Stimulated activated CD4-positive, alpha-beta T cell treated with anti-CD3 and anti-CD28 coated beads, Interleukin-12 subunit alpha, Interleukin-12 subunit beta, amount 100 ng/mL, for 24 hours (primary cell): ENCODE measurements at places on chromosomes 1 and 21.

DNA sequence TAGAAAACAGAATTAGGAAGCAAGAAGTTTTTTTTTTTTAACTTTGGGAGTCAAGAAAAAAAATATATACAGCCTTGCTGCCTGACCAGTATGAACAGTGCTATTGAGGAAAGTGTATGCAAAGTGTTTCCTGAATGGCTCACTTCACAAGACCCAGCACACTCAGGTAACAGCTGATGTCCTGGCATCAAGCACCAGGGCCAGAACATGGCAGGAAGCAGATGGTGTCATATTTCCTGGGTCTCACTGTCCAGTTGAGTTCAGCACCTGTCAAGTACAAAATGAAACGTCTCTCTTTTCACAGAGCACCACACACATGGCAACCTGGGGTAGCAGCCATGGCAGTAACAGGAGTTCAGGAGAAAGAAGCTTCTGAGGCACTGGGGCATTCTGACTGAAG, 372.3 kb downstream of the TTLL7 start:
- no peak for DNase-seq

DNA sequence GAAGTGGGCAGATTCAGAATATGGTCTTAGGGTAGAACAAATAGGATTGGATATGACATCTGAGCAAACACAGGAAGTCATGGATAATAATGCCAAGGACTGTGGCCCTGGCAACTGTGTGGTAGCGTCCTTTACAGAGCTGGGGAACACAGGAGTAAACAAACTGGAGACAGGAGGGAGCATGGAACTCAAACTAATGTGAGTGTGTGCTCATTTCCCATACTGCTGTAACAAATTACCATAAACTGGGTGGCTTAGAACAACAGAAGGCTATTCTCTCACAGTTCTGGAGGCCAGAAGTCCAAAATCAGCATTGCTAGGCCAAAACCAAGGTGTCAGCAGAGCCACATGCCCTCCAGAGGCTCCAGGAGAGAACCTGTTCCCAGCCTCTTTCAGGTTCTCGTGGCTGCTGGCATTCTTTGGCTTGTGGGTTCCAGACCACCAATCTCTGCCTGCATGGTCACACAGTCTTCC, 106.4 kb downstream of the TGFBR3 start:
- DNase-seq = no peak

DNA sequence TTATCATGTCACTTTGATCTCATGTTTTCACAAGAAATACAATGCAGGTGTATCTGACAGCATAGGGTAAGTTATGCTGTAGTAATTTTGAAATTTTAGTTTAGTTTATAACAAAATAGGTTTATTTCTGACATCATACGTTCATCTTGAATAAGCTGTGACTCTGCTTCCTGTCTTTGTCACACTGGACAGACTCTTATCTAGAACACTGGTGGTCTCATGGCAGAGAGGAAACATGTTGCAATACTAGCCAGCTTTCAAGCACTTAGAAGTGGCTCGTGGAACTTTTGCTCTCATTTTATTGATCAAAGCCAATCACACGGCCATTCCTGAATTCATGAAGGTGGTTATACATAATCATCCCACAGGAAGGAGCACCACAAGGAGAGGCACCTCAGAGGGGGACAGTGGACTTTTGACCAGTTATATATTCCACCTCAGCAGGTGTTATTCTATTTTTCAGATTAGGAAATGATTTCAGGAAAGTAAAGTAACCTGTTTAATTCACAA, 46.5 kb downstream of the CYP2J2 start:
- no peak for DNase-seq

DNA sequence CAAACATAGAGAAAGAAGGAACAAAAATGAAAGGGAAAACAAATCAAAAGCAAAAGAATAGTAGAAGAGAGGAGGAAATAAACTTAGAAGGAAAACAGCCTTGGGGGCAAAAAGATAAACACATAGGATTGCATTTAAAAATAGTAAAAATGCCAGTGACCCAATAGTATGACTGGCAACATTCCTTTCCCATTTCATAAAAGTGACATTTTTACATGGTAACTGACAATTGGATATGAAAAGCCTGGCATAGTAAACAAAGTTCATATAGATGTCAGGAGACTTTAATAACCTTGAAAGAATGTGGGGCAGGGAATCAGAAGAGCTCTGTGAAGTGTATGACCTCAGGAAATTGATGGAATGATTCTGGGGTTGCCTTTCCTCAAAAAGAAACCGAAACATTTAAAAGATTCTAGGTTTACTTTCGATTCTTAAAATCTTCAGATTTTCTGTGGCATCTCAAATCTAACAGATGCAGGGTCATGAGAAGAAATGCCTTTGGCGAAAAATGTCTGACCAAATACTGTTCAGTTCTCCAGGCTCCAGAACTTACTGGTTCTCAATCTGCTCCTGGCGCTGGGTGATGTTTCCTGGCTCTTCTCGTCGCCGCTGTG, 33.7 kb downstream of the SPTA1 start:
- DNase-seq = no peak

- no peak for DNase-seq
Observed at GRCh38 chr1:25685938-25686665, 69.5 kb downstream of the MAN1C1 start.
